ENCODE measurements at places on chromosomes 7 and 10. TPM values are rescaled to one million over a fixed set of nuclear protein-coding genes. Genes with fewer than 3 reads are reported as not detected.

- no peak for DNase-seq
These were observed 133.6 kb upstream of the NPVF start for GRCh38 chr7:25361863-25362262.

DNA sequence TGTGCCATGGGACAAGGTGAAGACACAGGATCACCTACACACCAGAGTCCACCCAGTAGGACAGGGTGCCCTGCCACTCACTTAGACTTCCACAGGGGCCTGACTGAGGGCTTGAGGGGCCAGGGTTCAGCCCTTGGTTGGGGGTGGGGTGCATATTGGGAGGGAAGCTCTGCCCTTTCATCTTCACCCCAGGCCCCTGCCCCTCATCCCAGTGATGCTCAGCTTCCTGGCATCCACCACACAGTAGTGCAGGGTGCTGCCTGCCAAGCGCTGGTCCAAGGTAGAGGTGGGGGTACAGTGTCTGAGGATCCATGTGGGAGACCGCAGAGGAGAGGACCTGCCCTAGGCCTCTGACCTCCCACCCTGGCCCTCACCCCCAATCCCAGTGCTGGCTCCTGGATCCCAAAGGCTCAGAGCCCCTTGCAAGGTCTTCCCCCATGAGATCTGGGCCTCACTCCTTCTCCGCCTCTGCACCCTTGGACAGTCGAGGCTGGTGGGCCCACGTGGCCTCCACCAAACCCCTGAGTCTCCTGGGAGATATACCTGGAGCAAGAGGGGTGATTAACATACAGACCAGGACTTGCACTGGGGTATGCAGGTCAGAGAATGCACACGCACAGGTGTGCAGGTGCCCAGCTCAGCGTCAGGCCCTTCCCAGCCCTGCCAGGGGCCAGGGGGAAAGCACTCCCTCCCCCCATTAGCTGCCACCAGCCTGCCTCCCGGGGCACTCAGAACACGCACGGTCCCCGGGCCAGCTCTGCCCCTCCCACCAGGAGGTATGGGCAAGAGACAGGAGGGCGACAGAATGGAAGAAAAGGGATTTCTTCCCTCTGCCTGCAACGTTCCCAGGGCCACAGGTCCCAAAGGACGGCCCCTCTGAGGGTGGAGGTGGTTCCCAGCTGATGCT lies 8.6 kb upstream of the IRF5 start:
- no peak for DNase-seq

GRCh38 chr7:18265611-18266281 lies 229.8 kb upstream of the HDAC9 start:
- no peak for DNase-seq

DNA sequence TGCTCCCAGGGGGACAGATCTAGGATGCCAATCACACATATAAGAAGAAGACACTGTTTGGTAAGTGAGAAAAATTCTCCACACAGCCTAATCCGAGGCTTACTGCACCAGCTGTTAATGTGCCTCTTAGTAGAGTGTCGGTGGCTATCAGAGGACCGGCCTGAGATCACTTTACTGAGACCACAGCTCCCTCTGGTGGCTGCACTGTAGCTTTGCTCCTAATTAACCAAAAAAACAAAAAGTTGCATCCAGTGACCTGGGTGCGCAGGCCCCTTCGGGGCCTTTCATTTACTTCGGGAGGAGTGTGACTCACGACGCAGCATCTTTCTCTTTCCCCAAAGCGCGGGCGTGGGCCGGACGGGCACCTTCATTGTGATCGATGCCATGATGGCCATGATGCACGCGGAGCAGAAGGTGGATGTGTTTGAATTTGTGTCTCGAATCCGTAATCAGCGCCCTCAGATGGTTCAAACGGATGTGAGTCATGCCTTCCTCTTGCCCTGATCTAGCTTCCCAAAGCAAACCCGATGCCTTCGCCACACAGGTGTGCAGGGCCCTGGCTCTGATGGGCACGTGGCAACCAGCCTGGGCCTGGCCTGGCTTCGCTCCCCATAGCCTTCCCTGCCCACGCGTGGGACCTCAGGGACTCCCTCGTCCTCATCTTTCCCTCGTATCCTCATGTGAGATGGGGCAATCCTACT lies 56.7 kb downstream of the MKI67 start:
- DNase-seq = no peak

DNA sequence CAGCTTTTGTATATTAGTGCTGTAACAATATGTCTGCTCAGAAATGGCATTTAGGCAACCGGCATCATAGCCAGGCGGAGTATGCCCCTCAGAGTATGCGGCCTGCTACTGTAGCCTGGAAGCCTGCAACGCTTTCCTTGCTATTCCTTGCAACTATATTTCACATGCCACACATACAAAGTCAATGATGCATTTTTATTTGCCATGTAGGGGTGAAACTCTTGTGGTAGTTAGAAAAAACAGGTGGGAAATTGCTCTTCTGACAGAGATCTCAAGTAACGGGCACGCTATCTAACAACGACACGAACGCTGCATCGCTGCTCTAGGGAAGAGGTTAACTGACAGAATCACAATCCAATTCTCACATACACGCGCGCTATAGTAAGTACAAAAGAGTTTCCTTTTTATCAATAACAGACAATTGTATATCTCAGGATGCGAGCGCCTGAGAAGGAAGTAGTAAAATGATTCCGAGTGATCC lies 5.9 kb downstream of the EBF3 start:
- DNase-seq = no peak

DNA sequence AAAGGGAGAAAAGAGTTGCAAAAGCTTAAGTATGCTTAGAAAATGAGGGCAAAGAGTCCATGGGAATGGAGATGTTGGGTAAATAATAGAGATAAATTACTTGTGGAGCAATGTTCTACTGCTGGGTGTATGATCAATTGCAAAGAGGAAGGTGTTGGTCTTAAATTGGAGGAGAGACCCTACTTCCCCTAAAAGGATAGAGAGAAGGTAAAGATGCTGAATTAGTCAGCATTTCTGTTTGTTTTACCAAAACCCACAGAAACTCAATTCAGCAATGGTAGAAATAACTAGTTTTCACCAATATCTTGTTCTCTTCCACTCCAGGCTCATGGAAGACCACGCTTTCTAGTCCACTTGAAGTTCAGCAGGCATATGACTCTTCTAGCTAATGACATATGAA lies 32.1 kb downstream of the ASB4 start:
- no peak for DNase-seq

DNA sequence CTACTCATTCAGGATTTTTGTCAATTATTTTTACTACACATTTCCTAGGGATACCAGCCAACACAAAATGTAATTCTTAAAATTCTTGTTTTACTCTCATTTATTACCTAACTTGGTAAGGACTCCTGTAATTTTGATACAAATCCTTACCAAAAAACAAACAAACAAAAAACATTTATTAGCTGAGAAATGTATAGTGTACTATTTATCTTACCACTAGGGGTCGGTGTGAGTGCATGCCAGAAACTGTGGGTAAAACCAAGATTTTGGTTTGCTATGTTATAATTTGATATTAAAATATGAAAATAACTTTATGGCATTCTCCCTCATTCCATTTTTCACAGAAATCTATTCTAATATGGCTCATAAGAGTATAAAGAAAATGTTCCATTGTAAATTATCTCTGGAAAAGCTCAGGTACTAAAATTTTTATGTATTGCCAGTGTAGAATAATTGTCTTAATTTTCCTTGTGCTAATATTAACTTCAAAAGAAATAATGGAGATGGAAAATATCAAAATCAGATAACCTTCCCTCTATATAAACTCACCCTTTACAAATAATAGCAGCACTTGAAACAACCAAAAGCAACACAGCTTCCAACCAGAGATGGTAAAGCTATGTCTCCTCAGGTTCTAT lies 290.8 kb upstream of the PCDH15 start:
- no peak for DNase-seq

DNA sequence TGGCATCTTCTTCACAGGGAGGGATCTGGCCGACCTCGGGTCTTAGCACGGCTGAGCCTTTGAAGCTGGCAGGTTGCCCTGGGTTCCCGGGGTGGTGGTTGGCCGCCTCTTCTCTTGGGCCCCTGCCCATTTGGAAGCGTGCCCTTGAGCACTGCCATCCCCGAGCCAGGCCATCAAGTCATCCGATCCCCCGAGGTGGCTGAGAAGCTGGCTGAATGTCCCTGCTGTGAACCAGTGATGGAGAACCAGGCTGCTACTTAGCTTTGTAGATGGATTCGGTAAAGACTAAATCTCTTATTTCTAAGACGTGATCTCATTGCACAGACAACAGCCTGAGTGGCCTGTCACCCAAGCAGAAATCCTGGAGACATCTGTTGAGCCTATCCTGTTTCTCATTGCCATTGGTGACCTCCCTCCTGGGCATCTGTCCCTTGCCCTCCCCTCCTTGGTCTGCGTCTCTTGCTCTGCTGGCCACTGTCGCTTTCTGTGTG lies 74.3 kb downstream of the GRK5 start:
- DNase-seq = no peak

GRCh38 chr7:22356010-22356691 lies 803 bp downstream of the RAPGEF5 start:
- no peak for DNase-seq

DNA sequence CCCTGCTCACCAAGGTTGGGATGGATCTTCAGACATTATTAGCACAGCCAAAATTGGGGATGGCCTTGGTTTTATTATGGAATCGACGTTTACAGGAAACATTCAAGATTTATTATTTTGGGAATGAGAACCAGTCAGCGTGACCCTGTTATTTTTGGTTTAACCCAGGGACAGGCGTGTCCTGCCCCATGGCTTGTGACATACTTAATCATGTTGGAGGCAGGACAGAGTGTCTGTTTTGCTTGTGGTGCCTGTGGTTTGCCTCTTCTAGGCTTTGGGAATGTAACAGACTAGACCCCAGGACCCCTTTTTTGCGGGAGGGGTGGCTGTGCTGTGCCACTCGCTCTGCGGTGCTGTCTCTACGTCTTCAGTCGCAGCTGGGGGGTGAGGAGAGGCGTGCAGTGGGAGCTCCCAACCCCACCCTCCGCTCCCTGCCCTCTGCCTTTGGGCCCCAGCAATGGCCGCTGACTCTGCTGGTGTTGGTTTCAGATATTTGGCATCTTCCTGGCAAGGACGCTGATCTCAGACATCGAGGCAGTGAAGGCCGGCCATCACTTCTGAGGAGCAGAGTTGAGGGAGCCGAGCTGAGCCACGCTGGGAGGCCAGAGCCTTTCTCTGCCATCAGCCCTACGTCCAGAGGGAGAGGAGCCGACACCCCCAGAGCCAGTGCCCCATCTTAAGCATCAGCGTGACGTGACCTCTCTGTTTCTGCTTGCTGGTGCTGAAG lies 20.1 kb upstream of the SH2D4B start:
- DNase-seq = no peak

- no peak for DNase-seq
These were observed 202.1 kb upstream of the AKR1E2 start for GRCh38 chr10:4623757-4624420.

- no peak for DNase-seq
These were observed 116.5 kb upstream of the ADAM12 start for GRCh38 chr10:126504761-126505112.

The NKX1-2 gene
- total RNA-seq = not detected
